ENCODE measurements at places on chromosomes 11 and 22. TPM values are rescaled to one million over a fixed set of nuclear protein-coding genes. Genes with fewer than 3 reads are reported as not detected.

Gene FAT3
- 1.9 TPM for total RNA-seq

Gene OR5P2
- not detected for total RNA-seq

Gene HEPN1
- total RNA-seq: not detected

DNA sequence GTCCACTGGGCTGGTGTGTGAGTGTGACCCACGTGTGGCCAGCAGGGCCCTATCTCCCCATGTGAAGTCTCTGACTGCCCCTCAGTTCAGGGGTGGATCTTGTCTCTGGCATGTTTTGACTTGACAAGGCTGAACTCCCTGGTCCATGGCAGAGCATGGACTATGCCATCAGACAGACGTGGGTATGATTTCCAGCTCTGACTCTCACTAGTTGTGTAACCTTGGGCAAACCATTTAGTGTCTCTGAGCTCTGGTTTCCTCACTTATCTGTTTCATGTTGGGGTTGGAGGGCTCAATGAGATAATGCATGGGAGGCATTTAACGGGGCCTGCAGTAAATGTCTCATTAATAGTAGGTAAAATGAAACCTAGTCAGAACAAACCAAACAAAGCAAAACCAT lies 254.5 kb upstream of the NARS2 start:
- no peak overlapping the region for H3K27ac ChIP-seq
- H3K36me3 ChIP-seq: no peaks in the 10 kb centered on the region
- 0 out of 2 replicates have a peak, but pooled peaks cover 4% of the 10 kb centered on the region for H3K27me3 ChIP-seq
- no peaks in the 10 kb centered on the region for H3K4me1 ChIP-seq

Gene TTC28
- total RNA-seq: 41.9 TPM

- no peak for DNase-seq
- H3K27ac ChIP-seq: no peak overlapping the region
- no peaks in the 10 kb centered on the region for H3K27me3 ChIP-seq
- no peaks in the 10 kb centered on the region for H3K36me3 ChIP-seq
- no peak overlapping the region for H3K4me3 ChIP-seq
Measured at GRCh38 chr11:8229299-8230177, 34.1 kb downstream of the LMO1 start.

Measured in GM23248 (cell line).